Activated naive CD8-positive, alpha-beta T cell treated with anti-CD3 and anti-CD28 coated beads, Interleukin-2, amount 10 ng/mL, durations not matched to agents 7 days and 5 days (primary cell): ENCODE measurements at places on chromosomes 11 and 22.

- peak; percentile 50 for DNase-seq
Observed at GRCh38 chr22:39205344-39206021, 39.3 kb downstream of the PDGFB start.

DNA sequence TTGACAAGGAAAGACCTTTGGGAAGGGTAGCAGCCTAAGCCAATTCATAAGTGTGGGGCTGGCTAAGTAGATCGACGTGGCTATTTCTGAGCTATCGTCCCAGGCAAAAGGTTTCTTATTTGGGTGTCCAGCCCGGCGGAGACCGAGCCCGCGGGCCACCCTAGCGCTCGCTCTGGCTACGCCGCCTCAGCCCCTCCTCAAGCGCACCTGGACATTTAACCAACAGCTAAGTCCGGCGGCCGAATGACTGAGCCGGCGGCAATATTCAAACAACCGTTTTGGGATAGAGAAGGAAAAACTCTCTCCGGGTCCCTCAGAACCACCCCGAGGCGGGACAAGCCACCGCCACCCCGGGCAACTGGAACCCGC, 457 bp downstream of the RNF141 start:
- DNase-seq, result no peak

- no peak for DNase-seq
Observed at GRCh38 chr22:18145676-18146388, 4.1 kb upstream of the USP18 start.

GRCh38 chr11:116736763-116737162, 36.0 kb downstream of the BUD13 start:
- DNase-seq, result no peak

GRCh38 chr11:12995188-12995587, 13.9 kb upstream of the RASSF10 start:
- no peak for DNase-seq

GRCh38 chr11:102864724-102865123, 10.1 kb downstream of the MMP12 start:
- DNase-seq, result no peak

DNA sequence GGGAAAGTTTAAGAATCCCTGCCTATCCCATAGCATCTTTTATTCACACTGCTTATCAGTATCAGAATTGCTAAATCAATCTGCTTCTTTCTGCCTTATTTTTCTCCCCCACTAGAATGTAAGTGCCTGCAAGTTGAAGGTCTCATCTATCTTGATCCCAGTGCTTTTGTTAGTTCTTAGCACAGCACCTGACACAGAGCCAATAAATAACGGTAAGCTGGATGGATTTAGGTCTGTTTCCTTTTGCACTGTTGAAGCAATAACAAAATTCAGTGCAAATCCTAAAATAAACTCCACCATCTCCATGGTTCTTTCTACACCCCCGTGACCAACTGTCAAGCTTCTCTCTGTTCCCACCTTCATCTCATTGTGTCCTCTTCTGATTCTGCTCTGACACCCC, 36.7 kb upstream of the CD44 start:
- DNase-seq, result no peak

DNA sequence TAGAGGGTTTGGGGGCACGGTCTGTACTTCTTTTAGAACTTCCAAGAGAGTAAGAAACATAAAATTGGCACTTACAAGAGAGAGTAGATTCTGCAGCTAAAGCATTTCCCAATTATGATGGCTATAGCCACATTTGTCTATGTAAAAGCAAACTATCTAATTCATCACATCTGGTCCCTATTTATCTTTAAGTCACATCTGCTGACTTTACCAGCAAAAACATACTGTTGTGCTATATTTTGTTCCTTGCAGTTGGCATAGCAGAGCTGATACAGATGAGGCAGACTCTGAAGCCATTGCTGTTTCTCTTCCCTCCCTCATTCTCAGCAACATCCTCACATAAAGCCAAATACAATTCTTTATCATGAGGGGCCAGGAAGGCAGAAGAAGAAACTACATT, 1533.5 kb upstream of the RAG2 start:
- DNase-seq, result no peak

DNA sequence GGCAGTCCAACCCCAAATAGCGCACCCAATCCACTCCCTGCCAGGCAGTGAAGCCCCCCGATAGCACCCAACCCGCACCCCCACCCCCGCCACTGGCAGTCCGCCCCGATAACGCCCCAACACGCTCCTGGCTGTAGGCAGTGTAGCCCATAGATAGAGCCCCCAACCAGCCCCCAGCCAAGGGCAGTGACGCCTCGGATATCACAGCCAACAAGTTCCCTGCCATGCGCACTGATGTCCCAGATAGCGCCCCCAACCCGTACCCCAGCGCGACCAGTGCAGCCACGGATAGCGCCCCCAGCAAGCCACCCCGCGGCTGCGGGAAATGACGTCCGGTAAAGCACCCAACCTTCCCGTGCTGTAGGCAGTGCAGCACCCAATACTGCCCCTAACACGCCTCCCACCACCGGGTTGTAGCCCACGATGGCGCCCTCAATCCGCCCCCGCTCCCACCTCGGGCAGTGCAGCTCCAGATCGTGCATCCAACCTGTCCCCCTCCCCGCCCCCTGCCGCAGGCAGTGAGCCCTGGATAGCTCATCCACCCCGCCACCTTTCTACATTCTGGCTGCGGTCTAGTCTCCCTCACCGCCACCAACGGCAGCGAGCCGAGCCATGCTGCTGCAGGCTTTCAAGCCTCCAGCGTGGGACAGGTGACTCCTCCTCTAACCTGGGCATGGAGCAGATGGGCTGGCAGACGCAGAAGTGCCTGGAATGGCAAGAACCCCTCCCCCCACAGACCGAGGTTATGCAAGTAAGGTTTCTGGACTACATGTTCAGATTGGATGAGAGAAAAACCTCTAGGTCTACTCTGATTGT, 625 bp downstream of the RFPL2 start:
- no peak for DNase-seq

DNA sequence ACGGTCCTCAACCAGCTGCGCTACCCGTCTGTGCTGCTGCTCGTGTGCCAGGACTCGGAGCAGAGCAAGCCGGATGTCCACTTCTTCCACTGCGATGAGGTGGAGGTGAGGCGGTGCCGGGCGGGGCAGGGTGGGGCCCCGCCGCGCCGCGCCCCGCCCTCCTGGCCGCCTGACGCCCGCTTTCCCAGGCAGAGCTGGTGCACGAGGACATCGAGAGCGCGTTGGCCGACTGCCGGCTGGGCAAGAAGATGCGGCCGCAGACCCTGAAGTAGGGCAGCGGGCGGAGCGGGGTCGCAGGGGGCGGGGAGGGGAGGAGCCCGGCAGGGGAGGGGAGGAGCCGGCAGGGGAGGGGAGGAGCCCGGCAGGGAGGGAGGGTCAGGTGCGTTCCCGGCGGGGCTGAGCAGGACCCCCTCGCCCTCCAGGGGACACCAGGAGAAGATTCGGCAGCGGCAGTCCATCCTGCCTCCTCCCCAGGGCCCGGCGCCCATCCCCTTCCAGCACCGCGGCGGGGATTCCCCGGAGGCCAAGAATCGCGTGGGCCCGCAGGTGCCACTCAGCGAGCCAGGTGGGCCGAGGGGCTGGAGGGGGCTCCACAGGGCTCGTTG, 14.7 kb downstream of the EPS8L2 start:
- peak; percentile 73 for DNase-seq
